ENCODE measurements at places on chromosomes 16 and 17. TPM values are rescaled to one million over a fixed set of nuclear protein-coding genes. Genes with fewer than 3 reads are reported as not detected.

- peak; percentile 15 for DNase-seq
Measured at GRCh38 chr16:24955975-24956731, 59.0 kb downstream of the ARHGAP17 start.

DNA sequence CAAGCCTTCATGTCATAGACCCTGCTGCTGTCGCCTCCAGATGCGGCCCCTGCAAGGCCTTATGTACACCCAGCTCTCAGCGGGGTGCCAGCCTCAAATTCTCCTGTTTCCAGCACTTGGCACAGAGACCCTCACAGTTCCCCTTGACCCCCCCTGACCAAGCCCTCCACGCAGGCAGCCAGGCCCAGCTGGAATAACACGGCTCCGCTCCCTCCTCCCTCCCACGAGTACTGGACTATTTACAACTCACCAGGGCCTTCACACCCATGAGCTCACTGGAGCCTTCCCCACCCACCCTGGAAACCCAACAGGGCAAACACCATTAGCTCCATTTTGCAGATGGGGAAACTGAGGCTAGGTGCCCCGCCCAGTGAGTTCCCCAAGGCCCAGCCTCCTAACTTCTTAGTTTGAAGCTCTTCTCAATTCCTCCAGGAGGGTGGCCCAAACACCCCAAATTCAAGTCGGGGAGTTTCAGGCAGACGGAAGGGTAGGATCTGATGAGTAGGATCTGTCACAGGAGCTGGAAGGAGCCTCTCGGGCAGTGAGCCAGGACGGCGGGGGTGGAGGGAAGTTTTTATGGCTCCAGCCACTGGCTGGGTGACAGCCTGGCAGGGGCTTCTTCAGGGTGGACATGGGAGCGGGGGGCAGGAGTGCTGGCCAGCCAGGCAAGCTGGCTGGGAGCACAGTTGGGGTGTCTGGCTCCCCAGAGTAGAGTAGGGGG is 17.5 kb upstream of the DLX4 start:
- DNase-seq, result peak; percentile 53

DNA sequence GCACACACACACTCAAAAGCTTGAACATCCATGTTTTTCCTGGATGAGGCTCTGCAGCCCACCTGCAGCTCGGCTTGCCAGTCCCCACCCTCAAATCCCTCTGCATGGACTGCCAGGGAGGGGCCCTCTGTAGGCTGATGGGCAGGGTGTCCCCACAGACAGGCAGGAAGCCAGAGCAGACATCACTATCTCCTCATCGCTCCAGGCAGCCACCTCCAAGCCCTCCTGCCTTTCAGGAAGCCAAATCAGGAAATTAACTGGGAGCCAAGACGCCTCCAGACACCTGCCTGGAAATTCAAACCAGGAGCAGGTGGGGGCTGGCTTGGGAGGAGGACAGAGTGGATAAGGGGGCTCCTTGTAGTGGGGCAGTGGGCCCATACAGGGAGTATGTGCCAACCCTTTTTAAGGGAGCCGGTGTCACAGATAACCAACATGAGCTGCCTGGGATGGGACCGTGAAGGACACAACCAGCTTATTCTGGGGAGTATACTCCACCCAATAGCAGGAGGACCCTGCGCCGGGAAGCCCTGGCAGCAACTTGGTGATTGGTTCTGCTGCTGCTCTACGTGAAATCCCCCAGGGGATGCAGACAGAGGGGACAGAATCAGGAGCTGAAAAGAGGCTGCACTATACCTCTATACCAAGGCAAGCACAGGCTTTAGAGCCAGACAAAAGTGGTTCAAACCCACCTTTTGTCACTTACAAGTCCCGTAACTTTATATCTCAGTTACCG is 139.1 kb downstream of the CCT6B start:
- no peak for DNase-seq

DNA sequence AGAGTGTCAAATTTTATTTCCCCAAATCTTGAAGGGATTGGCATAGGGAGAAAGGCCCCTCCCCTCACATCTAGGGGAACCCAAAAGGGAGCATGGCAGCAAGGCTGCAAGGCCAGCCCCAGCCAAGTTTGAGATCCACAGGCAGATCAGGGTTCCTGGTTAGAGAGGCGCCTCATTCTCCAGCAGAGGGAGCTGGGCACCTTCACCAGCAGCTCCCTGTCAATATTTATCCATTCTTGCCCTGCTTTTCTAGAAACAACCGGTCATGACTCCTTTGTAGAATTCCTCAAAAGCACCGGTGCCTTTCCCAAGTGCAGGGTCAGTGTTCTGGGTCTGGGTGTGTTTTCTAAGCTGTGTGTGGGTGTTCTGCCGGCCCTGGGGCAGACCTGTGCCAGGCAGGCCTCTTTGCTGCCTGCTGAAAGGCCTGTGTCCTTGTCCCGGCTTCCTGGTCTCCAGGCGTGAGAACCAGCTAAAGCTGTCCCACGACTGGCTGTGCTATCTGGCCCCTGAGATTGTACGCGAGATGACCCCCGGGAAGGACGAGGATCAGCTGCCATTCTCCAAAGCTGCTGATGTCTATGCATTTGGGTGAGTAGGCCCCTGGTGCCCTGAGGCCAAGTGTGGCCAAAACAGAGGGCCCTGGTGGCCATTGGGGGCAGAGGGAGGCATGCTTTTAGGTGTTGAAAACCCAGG is 21.2 kb upstream of the LGALS9 start:
- peak; percentile 53 for DNase-seq

DNA sequence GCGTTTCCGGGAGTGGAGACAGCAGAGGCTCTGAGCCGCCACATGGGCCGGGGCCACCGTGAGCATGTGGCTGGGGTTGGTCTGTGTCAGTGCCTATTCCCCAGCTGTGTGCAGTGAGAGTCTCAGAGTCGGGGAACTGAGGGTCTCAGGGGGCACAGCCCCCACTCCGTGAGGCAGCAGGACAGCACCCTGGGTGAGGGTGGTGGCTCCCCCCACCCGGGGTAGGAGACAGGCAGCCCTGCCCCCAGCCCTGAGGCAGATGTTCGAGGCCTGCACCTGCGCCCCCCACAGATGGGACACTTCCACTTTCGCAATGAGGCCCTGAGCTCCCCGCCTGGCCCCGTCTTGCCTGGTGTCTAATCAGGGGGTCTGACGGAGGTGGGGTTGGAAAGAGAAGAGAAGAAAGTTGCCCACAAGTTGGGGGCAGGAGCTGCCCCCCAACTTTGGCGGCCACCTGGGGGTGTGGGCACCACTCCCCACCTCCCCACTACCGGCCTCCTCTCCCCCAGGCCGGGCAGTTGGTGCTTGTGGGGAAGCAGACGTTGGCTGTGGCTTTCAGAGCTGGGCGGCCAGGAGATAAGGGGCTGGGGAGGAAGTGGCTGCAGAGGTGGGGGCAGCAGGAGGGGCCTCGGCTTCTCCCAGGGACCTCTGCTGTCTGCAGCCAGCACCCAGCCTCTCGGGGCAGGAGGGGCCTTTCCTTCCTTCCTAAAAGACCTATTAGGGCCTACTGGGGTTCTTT is 1.8 kb upstream of the CBFA2T3 start:
- DNase-seq, result no peak

DNA sequence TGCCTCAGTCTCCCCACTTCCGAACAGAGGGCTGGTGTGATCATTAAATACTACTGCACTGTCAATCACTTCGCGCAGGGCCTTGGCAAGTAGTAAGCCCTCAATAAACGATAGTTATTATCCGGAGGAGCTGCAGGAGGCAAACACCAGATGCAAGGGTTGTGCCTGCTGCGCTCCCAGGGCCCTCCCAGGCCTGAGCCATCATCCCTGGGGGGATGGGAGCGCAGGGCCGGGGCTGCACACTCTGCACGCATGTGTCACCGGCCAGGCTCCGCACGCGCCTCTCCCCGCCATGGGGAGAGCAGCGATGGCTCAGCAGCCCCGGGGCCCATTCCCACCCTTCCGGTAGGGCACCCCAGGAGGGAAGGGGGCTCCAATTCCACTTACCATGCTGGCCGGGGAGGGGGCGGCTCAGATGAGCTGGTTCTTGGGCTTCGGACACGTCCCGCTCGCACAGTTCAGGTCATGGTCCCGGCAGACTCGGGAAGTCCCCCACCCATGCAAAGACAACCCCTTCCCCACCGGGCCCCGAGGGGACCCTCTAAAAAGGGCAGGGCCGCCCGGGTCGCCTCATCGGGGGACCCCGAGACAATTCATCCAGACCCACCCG is 681 bp downstream of the XPO6 start:
- DNase-seq, result peak; percentile 84

DNA sequence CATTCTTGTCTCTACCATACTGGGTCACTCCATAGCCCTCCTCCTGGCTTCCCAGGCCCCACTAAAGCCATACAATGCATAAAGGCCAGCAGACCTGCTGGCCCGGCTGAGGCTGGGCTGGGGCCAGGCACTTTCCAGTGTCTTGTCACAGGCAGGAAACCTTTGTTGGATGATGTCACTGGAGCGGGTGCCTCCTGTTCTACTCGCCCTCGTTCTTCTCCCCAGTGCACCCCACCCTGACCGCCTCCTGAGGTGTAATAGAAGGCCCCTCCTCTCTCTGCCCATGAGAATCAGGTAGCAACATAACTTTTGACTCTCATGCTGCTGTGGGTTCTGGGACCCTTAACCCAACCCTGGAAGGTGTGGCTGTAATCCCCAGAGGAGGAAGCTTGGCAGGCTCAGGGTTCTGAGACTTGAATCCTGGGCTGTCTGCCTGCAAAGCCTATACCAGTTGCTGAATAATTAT is 54.2 kb upstream of the IL34 start:
- no peak for DNase-seq

GRCh38 chr16:67641779-67642708 is 2.9 kb upstream of the CARMIL2 start:
- DNase-seq, result peak; percentile 84

- peak; percentile 57 for DNase-seq
Measured at GRCh38 chr16:57167953-57168352, 17.9 kb downstream of the PSME3IP1 start.

DNA sequence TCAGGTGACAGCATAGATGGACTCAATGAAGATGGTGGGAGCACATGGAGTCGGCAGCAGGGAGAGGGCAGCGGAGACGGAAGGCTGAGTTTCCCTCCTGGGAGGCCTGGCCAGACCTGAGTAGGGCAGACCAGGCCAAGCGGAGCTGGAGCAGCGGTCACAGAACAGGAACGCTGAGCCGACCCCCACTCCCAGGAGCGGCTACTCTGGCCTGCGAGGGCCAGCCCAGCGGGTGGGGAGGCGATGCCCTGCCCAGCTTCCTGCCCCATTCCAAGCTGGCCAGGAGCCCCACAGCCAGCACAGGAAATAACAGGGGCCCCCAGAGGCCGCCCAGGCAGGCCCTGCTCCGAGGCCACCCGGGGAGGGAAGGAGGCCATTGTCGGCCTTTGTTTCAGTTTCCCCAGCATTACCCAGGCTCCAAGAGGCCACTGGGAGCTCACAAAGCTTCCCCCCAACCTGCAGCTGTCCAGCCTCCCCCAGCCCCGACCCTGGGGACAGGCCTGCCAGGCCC is 79.8 kb downstream of the ZNF423 start:
- DNase-seq, result no peak

CNGB1 gene
- not detected for total RNA-seq

STAT5A gene
- 5.2 TPM for total RNA-seq

KRT31 gene
- total RNA-seq, result not detected

SDR42E1 gene
- 0.64 TPM for total RNA-seq

SLC5A10 gene
- total RNA-seq, result 0.27 TPM

ITGAX gene
- total RNA-seq, result 2.8 TPM

CXCL16 gene
- 2.9 TPM for total RNA-seq

KRTAP3-1 gene
- total RNA-seq, result 0.64 TPM

CCL11 gene
- not detected for total RNA-seq

All from M059J (cell line).